ENCODE measurements at places on chromosomes 13 and 19.

GRCh38 chr19:15248648-15249527 is 16.6 kb upstream of the EPHX3 start:
- no peak for DNase-seq

DNA sequence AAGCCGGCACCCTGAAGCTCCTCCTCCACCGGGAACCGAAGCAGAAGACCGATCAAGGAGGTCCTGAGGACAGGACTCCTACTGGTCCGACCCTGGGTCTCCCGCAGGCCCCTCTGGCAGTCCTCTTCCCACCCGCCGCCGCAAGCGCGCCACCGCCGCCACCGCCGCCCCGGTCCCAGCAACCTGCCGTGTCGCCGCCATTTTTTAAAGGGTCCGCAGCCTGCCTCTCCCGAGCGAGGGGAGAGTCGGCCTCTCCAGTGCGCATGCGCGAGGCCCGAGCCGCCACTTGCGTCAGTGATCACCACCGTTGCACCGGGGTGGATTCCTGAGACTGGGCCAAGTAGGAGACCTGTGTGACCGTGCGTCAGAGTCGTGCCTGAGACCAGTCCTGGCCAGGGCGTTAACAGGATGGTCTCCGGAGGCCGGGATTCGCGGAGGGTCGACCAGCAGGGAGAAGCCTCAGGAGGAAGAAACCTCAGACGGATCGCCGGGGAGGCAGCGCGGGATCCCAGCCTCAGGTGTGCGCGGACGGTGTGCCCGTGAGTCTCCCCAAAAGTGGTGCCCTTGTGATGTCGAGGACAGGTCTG is 51.6 kb downstream of the ZNF146 start:
- DNase-seq, result no peak

DNA sequence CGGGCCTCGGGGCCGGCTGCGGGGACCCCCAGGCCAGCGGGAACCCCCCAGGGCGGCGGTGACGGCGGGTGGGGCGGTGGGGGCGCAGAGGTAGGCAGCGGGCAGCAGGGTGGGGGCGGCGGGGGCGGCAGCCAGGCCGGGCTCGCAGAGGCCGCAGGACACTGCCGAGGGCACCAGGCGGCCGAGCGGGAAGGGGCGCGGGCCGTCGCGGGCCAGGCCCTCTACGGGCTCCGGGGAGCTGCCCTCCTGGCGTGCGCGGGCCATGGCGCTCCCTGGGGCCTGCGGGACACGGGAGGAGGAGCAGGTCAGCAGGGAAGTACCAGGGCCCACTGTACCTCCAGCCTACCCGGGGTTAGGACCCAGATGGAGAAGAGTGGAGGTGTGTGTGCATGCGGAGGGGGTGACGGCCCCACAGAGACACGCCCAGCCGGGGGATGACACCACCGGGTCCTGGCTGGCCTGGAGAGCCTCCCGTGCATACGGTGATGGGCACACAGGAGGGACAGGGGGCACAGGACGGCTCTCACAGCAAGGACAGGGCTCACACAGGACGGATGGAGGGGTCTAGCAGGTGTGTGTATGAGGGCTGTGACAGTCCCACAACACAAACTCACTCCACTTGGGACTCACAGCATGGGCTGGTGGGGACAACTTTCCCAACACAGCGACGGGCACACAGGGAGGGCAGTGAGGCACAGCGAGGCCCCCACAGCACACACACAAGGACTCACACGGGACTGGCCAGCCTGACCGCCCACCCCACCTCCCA is 2.6 kb downstream of the BBC3 start:
- no peak for DNase-seq

- DNase-seq, result no peak
Measured at GRCh38 chr19:46014534-46014933, 8.3 kb downstream of the PGLYRP1 start.

DNA sequence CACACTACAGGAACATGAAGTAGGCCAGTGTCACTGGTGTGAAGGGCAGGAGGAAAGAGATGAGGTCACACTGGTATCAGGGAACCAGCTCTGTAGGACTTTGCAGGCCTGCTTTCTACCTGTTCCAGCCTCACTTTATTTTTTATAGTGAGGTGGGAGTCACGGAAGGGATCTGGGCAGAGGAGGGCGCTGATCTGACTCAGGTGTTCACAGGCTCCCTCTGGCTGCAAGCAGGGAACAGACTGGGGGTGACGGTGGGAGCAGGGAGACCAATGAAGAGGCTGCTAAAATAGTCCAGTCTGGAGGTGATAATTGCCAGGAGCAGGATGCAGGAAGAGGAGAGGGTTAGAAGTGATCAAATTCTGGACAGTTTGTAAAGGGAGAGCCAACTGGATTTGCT is 2.8 kb downstream of the THAP8 start:
- no peak for DNase-seq

- DNase-seq, result no peak
Measured at GRCh38 chr13:98576200-98576945, 534 bp downstream of the STK24 start.

DNA sequence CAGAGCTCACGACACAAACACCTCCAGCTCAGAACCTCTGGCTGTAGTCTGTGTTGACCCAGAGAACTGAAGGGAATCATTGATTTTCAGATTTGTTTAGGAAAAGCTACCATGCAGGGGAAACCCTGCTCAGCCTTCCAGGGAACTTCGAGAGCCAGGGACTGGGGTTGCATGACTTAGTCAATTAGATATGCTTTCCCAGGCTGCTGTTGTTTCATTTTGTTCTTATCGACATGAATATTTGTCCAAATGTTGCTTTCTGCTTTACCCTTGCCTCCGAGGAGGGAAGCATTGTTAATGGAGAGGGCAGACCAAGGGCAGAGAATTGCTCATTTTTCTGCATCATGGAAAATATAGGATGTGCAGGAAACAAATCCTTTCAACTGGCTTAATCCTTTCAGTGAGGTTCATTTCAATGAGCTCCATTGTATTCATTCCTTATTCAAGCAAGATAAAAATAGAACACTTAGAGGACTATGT is 82.5 kb downstream of the KLF5 start:
- DNase-seq, result no peak

DNA sequence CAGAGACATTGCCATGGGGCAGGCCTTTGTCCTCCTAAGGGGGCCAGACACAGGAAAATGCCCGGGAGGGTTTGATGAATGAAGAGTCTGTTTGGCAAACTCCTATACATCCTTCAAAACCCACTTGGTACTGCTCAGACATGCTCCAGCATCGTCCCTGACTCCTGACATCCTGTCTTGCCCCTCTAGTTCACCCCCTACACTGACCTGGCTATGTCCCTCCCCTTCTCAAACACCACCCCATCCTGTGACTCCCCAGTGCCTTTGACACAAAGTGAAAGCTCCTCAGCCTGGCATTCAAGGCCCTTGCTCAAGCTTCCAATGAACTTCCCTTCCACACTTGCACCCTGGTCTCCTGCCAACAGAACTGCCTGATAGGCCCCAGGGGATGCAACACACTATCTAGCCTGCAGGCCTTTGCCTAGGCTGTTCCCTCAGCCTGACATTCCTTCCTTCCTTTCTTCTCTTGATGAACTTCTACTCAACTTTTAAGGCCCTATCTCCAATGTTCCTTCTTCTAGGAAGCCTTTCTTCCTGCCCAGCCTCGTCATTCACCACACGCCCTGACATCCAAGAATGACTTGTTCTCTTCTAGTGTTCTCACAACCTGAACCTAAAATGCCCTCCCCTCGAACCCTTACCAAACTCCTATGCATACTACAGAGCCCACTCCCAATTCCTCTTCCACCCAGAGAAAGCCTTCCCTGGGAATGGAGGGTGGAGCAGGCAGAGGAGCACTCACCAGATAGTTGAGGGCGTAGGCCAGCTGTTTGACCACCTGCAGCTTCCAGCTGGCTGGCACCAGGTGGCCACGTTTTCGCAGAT is 12.4 kb downstream of the JAK3 start:
- DNase-seq, result no peak

DNA sequence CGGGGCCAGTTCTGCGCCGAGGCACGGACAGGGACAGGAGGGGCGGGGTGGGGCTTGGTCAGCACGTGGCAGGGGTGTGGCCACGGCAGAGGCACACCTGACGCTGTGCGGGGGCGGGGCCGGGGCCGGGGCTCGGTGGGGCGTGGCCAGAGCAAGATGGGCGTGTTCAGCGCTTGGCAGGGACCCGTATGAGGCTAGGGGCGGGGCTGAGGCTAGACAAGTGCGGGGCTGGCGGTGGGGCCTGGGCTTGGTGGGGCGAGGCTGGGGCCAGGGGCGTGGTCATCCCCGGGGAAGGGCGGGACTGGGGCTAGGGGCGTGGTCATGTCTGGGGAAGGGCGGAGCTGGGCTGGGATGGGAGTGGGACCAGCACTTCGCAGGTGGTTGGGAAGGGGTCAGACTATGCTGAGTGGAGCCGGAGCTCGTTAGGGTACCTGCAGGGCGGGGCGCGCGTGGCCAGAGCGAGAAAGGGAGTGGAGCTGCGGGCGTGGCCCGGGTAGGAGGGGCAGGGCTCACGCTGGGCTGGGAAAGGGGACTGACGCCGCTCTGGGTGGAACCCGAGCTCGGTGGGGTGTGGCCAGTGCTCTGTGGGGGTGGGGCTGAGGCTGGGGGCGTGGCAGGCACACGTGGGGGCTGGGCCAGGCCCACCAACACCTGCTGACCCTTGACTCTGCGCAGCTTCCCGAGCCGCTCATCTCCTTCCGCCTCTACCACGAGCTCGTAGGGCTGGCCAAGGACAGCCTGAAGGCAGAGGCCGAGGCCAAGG is 12.8 kb downstream of the POLR2E start:
- DNase-seq, result no peak

DNA sequence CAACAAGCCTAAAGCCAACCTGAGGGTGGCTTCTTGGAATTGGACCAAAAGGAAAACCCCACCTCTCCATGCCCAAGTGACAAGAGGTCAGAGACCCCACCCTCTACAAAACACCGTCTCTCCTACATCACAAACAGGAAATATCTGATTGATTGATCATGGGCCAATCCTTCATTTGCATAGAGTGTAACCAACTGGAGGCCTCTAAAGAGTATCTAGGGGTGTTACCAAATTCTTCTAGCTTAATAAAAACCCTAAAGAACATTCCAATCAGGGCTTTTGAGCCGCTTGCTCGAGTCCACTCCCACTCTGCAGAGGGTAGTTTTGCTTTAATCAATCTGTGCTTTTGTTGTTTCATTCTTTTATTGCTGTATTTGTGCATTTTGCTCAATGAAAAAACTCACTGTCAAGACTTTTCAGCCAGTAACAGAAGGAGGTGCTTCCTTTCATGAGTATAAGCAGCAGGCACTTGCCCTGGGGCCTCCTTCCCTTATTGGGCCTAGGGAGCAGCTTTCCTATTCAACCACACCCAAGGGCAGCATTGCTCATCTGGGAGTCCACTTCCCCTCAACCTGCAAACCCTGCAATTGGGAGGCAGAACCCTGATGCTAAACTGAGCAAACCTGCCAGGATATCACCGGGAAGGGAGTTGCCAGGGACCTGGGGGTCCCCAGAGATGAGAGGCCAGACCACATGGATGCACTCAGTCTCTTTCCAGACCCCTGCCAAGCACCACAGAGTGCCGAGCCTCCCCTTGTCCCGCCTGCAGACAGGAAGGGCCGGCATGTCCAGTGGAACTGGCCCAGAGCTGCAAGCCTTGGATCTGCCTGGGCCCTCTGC is 154.3 kb upstream of the VSTM2B start:
- no peak for DNase-seq

- no peak for DNase-seq
Measured at GRCh38 chr19:28820289-28820688, 392.7 kb downstream of the UQCRFS1 start.

- DNase-seq, result no peak
Measured at GRCh38 chr19:40228863-40229262, 2.4 kb upstream of the CCNP start.

- DNase-seq, result no peak
Measured at GRCh38 chr13:41848435-41849255, 112.3 kb downstream of the VWA8 start.

GRCh38 chr13:110232756-110233155 is 74.2 kb downstream of the COL4A1 start:
- no peak for DNase-seq

GRCh38 chr13:26011996-26012821 is 39.6 kb downstream of the SHISA2 start:
- DNase-seq, result peak; percentile 34

GRCh38 chr13:35389535-35389934 is 87.0 kb downstream of the MAB21L1 start:
- DNase-seq, result no peak

DNA sequence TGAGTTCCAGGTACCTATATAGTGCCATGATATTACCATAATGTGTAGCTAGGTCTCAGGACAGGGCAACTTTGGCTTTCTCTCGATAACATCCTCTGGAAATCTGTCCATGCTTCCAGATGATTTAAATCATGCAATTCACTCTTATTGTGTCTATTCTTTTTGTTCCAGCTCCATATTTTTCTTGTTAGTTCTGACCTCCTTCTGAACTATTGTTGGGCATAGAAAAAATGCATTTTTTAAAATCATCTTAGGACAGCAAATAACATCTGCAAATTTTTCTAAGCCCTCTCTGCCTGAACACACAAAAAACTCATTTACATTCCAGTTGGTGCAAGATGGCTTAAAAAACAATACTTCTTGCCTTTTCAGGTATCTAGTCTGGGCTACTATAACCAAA is 1561.0 kb upstream of the MIR17HG start:
- DNase-seq, result no peak

DNA sequence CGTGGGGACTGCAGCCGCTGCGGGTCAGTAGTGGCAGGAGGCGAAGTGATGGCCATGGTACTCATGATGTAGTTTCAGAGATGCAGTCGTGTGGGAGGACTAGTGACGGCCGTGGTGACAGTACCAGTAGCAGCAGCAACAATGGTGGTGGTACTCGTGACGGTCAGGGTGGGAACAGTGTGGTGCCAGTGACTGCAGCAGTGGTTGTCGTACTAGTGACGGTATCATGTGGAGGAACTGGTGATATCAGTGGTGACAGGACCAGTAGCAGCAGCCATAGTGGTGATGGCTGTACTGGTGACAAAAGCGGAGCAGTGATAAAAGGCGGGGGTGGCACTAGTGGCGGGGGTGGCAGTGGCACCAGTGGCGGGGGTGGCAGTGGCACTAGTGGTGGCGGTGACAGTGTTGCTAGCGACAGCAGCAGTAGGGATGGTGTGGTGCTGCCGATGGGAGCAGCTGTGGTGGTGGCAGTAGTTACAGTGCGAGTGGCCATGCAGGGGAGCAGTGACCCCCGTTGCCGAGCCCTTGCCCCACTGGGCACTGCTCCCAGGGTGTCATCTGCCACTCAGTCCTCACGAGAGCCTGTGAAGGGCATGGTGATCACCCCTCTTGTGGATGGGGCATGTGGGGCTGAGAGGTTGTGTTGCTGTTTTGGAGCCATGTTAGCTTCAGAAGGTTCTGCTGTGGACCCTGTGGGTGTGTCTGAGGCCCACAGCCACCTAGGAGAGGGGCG is 22.7 kb downstream of the ADPRHL1 start:
- no peak for DNase-seq

All from activated CD8-positive, alpha-beta memory T cell treated with anti-CD3 and anti-CD28 coated beads for 4 hours (primary cell).